ENCODE measurements at places on chromosomes 3 and 15.

- DNase-seq = no peak
These were observed 44.7 kb upstream of the CADPS start for GRCh38 chr3:62919784-62920465.

- DNase-seq = no peak
These were observed 151.9 kb downstream of the CADPS start for GRCh38 chr3:62723166-62723913.

DNA sequence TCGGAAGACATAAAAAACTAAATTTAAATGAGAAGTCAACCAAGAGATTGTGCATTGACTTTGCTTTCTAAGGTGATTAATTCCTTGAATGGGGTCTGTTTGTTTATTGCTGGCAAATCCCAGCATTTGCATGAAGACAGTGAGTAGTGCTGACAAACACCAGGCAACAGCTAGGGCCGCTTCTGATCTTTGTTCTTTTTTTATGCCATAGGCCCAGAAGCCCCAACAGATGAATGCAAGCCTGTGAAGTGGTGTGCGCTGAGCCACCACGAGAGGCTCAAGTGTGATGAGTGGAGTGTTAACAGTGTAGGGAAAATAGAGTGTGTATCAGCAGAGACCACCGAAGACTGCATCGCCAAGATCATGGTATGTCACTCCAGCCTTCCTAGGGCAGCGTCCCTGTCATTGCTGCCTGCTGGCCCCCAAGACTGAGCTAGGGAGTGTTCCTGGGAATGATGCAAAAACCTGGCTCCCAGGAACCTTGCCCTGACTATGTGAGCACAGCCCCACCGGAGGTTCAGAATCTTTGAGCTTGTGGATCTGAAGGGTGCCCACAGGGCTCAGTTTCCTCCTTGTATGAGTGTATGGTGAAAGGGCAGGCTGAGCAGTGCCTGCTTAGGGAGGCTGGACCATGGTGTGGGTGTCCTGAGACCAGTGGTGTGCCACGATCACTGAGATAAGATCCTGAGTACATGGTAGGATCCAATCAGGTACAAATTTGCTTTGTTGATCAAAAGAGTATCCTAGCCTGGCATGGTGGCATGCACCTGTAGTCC lies 13.0 kb downstream of the TF start:
- no peak for DNase-seq

- DNase-seq = no peak
These were observed 72.7 kb downstream of the FSIP1 start for GRCh38 chr15:39709941-39710340.

DNA sequence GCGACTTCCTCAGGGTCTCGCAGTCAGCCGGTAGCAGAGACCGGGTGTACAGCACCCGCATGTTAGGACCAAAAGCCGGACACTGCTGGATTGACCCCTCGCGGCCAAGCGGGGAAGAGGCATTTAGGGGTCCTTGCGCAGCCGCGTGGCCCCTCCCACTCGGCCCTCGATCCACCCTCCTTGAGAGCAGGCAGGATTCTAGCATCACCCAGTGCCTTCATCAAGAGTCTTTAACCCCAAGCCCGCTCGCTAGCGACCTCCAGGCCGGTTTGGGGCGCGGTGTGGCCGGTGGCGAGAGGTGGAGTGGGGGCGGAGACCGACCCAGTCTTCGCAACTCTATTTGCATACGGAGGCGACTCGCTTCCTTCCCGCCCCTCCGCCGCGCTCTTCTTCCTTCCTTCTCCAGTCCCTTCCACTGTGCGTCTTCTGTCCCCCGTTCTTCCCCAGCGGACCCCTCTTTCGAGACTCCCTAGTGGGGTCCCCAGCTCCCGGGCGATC lies at the start of gene ST6GAL1:
TSS of gene ST6GAL1 (plus strand) at position 384 of the 498 bp plus-strand sequence. CDS start 112,178 bp downstream, outside the sequence.
- peak; percentile 85 for DNase-seq

- DNase-seq = no peak
These were observed 12.7 kb upstream of the SCN10A start for GRCh38 chr3:38828681-38829080.

DNA sequence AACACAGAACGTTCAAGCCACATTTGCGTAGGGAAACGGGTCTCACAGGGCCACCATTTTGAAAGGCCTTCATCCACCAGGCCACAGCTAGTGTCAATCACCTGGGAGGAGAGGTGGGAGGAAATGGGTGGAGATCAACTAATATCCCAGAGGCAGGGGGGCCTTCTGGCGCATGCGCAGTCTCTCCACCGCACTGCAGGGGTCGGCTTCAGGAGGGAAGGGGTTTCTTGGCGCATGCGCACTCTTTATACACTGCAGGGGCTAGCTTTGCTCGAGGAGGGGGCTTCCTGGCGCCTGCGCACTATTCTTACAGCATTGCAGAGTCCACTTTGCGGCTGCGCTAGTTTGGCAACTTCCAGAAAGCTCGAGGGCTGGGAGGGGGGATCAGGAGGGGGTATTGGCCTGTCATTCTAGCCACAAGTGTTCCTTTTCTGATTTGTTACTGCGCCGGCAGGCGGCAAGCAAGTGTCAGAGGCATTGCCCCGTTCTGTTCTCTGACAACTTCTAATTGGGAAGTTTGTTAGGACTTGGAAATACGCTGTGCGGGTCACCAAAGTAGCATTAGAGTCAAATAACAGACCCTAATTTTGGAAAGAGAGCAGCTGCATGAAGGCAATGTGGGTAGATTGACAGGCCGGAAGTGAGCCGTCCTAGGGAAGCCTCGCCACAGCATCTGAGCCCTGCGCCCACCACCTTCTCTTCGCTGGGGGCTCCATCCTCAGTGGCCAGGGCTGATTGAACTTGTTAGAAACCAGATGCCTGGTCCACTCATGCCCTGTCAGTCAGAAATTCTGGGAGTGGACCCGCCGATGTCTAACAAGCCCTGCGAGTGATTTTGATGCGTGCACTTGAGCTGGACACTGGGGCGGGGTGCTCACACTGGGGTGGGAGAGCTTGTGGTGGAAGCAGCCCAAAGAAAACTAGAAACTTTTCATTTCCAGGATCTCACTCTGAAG lies 173.5 kb upstream of the NDN start:
- DNase-seq = no peak

DNA sequence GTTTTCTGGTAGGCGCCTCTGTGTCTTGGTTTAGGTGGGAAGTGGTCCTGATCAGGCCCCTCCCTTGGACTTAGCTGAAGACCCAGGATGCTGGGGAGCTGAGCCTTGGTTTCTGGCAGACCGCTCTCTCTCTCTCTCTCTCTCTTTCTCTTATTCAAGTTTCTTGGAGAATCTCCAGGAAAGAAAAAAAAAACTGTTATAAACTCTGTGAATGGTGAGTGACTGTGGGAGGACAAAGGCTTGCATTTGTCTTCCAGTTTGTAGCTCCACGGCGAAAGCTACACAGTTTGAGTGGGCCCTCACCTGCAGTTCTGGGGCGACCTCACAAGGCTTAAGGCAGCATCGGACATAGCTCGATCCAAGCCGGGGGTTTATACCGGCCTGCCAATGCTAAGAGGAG lies 7.5 kb downstream of the DET1 start:
- no peak for DNase-seq

- DNase-seq = no peak
These were observed 1476.9 kb downstream of the SI start for GRCh38 chr3:163601426-163601825.

DNA sequence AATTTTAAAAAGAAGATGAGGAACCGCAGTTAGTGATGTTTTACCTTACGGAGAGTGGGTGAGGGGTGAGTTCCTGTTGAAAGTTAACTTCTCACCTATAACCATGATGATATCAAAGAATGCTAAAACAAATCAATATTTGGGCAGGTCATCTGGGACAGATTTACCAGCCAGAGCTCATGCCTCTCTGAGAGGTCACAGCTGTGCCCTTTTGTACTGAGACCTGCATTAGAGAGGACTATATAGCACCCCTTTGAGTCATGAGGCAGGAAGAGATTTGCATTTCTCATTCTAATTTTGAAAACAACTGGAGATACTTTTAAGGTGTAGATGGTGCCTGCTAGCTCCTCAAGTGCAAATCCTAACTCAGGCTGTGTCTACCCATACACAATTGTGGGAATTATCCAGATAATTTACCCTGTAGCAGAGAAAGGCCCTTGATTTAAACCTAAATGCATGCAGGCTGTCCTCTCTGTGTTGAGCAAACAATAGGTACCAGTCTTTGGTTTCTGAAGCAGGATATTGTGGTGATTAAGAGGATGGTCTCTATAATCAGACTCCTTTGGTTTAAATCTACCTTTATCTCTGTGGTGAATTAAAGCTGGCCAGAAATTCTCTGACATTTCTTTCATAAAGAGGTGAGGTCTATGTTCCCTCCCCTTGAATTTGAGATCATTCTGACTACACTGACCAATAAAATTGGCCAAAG lies 5.8 kb upstream of the TM4SF4 start:
- no peak for DNase-seq
